ENCODE measurements at places on chromosomes 2 and 18.

- DNase-seq = no peak
These were observed 9.1 kb downstream of the GCC2 start for GRCh38 chr2:108458082-108458481.

- no peak for DNase-seq
These were observed 52.1 kb downstream of the MTCL1 start for GRCh38 chr18:8757396-8757997.

- DNase-seq = no peak
These were observed 49.5 kb downstream of the CAPN13 start for GRCh38 chr2:30757749-30758148.

GRCh38 chr2:216799873-216800431 is 59.9 kb downstream of the TNP1 start:
- no peak for DNase-seq

- DNase-seq = no peak
These were observed 37.8 kb upstream of the RTTN start for GRCh38 chr18:70243131-70243929.

GRCh38 chr2:36477315-36477714 is 120.7 kb downstream of the FEZ2 start:
- no peak for DNase-seq

GRCh38 chr18:11969904-11970835 is 11.1 kb upstream of the IMPA2 start:
- DNase-seq = no peak

DNA sequence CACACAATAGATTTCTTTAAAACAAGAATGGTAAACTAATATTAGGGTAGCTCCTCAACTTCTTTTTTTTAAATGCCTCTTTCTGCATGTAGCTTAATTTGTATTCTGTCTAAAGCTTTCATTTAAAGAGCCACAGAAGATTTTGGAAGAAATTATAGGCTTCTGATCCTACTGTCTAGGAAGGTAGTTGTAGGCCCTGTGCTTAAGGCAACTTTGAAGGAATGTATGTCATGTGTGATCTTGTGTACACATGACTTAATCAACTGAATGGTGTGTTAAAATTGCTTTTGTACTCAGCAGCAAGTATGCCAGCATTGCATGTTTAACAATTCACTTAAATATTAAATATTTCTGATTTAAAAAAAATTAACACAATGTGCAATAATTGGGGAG is 51.5 kb upstream of the LYPD6 start:
- no peak for DNase-seq

DNA sequence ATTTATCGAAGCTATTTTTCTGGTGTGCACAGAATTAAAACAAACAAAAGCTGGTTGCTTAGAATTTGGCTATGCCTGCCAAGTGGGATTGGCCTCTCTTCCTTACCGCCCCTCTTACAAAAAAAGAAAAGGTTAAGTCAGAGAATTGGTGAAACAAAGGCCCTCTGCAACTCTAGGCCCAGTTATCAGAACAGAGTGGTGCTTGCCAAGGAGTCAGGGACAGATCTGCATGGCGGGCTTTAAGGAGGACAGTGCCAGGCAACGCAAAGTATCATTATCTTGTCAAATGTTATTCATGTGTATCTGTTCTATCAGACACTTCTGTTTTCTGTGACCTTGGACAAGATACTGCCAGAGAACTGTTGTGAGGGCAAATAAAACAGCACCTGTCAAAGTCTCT is 78.3 kb downstream of the TGIF1 start:
- DNase-seq = no peak

DNA sequence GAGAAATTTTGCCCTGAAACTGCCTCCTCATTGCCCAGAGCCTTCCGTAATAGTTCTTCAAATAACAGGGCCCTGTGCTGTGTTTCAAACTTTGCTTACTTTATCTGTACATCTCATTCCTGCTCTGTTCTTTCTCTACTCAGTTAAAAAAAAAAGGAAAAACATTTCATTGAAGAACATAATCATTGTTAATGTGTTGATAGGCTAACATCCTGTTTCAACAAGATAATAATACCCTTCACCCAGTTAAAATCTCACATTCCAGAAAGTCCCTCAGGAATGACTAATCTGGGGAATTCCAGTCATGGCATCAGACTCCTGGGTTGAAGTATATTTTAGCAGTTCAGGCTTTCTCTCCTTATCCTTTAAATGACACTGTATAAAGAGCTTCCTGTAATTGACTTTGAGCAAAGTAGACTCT is 45.6 kb upstream of the ITGAV start:
- no peak for DNase-seq

- no peak for DNase-seq
These were observed 83.0 kb downstream of the MARCO start for GRCh38 chr2:119025013-119025412.

GRCh38 chr18:61749031-61749430 is 143.8 kb downstream of the RNF152 start:
- no peak for DNase-seq

DNA sequence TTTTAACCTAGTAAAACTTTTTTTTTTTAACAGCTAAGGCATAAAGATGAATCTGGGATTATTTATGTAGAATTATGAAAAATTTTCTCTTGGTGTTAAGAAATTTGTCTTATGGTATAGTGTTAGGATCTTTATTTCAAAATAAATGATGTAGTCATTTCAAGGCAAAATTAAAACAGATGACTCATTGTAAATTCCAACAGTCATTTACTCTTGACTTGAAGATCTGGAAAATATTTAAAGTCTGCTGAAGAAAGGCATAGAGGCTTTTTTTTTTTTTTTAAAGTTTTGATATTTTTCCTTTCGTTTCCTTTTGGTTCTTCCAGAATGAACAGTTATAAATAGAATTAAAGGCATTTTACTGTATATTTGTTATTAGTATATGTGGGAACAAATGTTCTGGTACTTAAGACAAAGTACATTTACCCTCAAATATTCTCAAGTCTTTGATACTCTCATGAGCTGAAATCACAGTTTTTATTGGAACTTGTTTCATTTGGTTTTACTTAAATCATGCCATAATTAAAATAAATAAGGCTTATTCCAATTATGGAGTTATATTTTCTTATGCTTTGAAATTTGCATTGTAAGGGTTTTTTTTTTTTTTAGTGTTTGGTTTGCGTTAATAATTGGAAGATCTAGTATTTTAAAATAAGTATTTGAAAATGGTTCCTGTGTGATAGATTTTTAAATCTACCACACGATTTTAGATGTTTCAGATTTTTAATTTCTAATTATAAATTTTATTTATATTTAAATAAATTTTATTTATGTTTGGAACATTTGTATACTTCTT is 29.9 kb downstream of the GLS start:
- DNase-seq = no peak

DNA sequence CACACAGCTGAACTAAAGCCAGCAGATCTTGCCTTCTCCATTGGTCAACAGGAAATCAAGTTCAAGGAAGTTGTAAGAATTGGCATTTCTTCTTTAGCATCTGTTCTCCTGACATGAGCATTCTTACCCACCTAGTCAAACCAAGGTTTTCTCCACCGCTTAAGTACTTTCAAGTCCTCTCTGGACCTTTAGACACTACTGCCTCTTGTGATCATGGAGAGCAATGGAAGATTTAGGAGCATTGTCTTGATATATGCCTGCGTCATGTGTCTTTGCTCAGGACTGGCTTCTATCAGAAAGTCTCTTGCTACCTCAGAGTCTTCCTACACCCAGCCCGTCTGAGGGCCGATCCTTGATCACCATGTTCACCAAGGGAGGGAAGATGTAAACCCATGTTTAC is 262.2 kb downstream of the PHLPP1 start:
- no peak for DNase-seq

GRCh38 chr2:186551323-186552050 is 38.4 kb upstream of the ITGAV start:
- no peak for DNase-seq

GRCh38 chr2:8605351-8606065 is 76.3 kb upstream of the ID2 start:
- DNase-seq = no peak

DNA sequence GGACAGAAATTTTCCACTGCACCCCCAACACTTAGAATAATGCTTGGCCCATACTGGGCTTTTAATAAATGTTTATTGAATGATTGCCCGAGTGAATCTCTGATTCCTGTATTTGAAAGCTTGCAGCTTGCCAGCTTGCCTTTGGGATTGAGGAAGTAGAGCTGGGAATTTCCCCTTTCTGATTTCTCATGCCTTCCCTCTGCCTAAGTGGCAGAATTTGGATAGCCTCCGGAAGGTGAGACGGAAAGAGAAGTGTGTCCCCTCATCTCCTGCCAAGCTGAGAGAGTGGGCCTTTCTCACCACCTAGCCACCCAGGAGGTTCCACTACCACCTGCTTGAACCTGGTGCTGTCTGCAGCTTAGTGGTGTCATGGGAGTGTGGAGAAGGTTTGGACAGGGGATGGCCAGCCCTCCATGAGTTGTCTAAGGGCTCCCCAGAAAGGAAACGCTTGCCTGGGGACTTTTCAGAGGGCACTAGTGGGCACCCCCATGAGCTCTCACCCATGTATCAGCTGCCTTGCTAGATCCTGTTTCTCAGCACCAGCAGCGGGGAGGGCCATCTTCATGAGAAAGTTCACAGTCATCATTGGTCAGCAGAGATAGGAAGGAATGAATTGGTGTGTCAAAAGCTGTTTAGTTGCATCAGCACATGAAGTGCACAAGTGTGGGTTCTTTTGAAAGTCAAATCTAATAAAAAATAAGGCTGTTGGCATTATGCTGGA is 8.6 kb upstream of the NCOA1 start:
- DNase-seq = no peak

- no peak for DNase-seq
These were observed 654 bp upstream of the ASB1 start for GRCh38 chr2:238425979-238426567.

DNA sequence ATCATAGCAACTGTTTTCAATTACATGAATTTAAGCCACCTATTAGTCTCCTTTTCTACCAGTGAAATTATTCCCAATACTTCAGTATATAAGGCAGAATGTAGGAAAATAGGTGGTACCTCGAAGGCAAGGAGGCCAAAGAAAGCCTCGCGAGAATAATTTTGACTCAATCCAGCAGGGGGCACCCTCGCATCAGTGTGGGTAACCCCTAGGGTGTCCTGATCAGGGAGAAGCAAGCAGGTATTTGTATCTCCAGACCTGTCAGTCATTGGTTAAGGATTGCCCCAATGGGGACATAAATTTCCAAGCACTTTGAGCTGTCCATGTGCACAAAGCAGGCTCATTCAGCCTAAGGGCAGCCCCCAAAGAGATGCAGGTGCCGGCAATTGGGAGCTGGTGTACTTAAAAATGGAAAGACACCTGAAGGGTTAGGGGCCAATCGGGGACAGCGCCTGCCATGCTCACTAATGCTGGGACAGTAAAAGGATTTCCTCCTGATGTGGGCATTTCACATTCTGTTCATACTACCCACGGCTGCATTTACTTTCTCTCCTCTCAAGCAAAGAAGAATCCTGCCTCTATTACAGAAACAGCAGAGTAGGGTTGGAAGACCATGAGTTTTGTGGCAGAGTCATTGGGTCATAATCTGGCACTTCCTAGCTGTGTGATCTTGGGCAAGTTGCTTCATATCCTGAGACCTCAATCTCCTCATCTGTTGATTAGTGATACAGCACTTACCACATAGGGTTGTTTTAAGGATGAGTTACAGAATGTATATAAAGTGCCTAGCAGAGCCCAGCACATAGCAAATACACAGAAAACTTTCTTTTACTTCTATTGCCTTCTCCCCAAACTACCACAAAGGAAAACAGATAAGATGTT is 136.1 kb downstream of the ICOS start:
- no peak for DNase-seq

- DNase-seq = no peak
These were observed 58.7 kb upstream of the SP3 start for GRCh38 chr2:174023591-174024523.

GRCh38 chr18:58792086-58792485 is 72.6 kb upstream of the ZNF532 start:
- peak; percentile 74 for DNase-seq

GRCh38 chr2:175355246-175355645 is 173.7 kb upstream of the ATP5MC3 start:
- no peak for DNase-seq

GRCh38 chr2:1257334-1257733 is 155.9 kb upstream of the TPO start:
- DNase-seq = no peak
